ENCODE measurements at places on chromosomes 11 and 22.

DNA sequence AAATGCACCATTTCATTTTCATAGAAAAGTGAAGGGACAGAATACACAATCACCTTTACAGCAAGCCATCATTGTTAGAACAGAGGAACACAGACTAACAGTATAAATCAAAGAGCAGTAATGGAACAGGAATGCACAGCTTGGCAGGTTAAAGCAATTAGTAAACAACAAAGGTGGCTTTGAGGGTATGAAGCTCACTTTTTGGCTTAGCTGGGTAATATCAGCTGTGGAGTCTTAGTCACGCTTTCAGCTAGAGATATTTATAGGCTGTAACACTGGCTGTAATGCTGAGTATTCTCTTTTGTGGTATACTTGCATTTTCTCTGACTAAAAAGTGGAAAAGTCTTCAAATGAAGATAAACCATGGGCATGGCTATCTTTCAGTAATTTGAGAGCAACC is 1780.5 kb downstream of the LRRC4C start:
- H3K36me3 ChIP-seq = peaks cover 2% of the 10 kb centered on the region
- peaks cover 5% of the 10 kb centered on the region for H3K4me1 ChIP-seq
- DNase-seq = no peak
- H3K4me3 ChIP-seq = no peak overlapping the region
- no peaks in the 10 kb centered on the region for H3K27me3 ChIP-seq
- no peak overlapping the region for H3K27ac ChIP-seq

- DNase-seq = no peak
- no peak within 1 kb of the TSS for H3K4me3 ChIP-seq
- no peaks in the 10 kb centered on the region for H3K36me3 ChIP-seq
Observed at GRCh38 chr11:59426361-59427067, at the start of gene OR5A2. Gene OR5A2, minus strand, starts transcription at chr11:59426413. Its CDS starts 3,460 bp downstream, at chr11:59422953.

GRCh38 chr22:50507421-50507990 is at the start of gene LMF2:
Gene LMF2, minus strand, starts transcription at chr22:50507702. Its CDS starts 27 bp downstream, at chr22:50507675.
- H3K36me3 ChIP-seq = no peaks in the 10 kb centered on the region
- peak within 1 kb of the TSS; percentile 98 for H3K27ac ChIP-seq
- peak; percentile 89 for DNase-seq
- peak within 1 kb of the TSS; percentile 95 for H3K4me3 ChIP-seq
- no peaks in the 10 kb centered on the region for H3K27me3 ChIP-seq
- H3K4me1 ChIP-seq = peaks cover 15% of the 10 kb centered on the region

DNA sequence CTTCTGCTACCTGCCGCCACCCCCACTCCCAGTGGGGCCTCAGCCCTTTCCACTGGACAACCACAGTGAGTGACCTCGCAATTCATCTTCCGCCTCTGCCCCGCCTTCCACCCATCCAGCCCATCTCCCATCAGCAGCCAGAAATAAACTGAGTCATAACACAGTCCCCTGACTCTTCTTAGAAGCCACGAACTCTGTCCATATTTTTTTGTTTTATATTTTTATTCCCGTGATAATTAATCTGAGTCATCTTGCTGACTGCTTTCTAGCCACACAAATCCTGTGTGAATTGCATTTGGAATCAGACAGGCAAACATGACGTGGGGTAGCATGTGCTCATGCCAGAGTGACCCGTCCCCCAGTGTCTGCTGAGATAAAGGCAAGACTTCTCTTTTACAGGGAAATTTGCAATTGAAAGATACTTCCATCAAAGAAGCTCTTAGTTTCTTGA is 7.0 kb downstream of the FADD start:
- peaks cover 5% of the 10 kb centered on the region for H3K27me3 ChIP-seq
- H3K36me3 ChIP-seq = peaks cover 16% of the 10 kb centered on the region
- peak overlapping the region; percentile 26 for H3K27ac ChIP-seq
- no peak overlapping the region for H3K4me3 ChIP-seq
